ENCODE measurements at places on chromosomes 6 and 20. TPM values are rescaled to one million over a fixed set of nuclear protein-coding genes. Genes with fewer than 3 reads are reported as not detected.

Gene FBXO5
- 10.6 TPM for total RNA-seq

Gene ZNF311
- total RNA-seq, result 1.5 TPM

Gene KIF13A
- total RNA-seq, result 43.1 TPM

Gene RAMACL
- 0.74 TPM for total RNA-seq

Gene LAMA5
- total RNA-seq, result 6.5 TPM

Gene KPNA5
- total RNA-seq, result 12.8 TPM

Gene HLA-DRA
- not detected for total RNA-seq

Gene PI3
- not detected for total RNA-seq

Gene PLCB1
- 22.1 TPM for total RNA-seq

Gene SLC13A3
- total RNA-seq, result 1.5 TPM

Gene ULBP2
- 13.7 TPM for total RNA-seq

Gene RRAGD
- total RNA-seq, result 0.37 TPM
